ENCODE measurements at places on chromosomes 6 and 20. TPM values are rescaled to one million over a fixed set of nuclear protein-coding genes. Genes with fewer than 3 reads are reported as not detected.

GRCh38 chr20:13029687-13030375 is 21.1 kb downstream of the SPTLC3 start:
- no peak for DNase-seq

DNA sequence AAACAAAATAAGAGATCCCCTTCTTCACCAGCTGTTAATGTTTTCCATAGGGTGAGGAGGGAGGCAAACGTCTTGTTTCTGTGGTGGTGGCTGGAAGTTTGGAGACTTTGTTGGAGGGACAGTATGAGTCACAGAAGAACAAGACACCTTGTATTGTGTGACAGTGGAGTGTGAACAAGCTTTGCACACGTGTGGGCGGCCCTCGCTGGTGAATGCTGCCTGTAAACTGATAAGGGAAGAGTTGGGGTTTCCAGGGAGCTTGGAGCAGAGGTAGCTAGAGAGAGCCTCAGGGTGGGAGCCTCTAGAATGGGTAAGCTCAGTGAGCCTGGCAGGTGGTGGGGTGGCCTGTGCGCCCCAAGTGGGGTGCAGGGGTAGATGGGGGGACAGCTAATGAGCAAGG is 78.3 kb downstream of the ZDHHC14 start:
- DNase-seq, result no peak

GRCh38 chr20:5448449-5449118 is 131.8 kb upstream of the PROKR2 start:
- no peak for DNase-seq

GRCh38 chr6:159092631-159093030 is 47.8 kb upstream of the TAGAP start:
- DNase-seq, result no peak

- DNase-seq, result no peak
Measured at GRCh38 chr6:29603930-29604329, 19.0 kb downstream of the OR2H2 start.

DNA sequence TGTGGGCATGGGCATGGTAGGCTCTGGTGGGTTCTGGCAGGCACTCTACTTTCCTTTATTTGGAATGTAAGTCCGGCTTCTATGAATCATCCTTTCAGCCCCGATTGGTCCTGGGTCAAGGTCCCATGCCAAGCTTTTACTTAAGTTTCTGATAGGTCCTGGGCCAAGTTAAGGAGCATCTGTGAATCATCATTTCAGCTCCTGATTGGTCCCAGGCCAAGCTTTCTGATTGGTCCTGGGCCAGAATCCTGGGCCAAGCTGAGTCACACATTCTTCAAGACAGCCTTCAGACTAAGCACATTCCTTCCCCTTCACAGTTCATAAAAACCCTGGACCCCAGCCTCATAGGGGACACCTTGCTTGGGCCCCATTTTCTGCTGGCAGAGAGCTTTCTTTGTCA is 231.0 kb upstream of the EYS start:
- DNase-seq, result no peak

DNA sequence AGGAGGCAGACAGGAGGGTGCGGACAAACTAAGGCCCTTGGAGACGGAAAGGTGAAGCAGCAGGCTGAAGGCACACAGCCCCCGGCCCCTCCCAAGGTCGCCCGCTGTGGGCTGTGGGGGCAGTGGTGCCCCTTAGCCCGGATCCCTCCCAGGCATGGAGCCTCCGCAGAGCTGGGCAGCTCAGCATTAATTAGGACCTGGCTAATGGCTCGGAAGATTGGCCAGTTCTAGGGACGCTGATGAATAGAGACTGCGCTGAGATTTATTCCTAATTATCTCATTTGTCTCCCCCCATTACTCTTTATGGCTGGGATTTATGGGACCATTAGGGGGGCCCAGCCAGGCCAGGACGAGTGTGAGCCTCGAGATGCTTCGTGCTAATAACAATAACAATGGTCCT is 20.4 kb downstream of the MDFI start:
- DNase-seq, result peak; percentile 39

- DNase-seq, result no peak
Measured at GRCh38 chr6:129099696-129100095, 216.8 kb downstream of the LAMA2 start.

DNA sequence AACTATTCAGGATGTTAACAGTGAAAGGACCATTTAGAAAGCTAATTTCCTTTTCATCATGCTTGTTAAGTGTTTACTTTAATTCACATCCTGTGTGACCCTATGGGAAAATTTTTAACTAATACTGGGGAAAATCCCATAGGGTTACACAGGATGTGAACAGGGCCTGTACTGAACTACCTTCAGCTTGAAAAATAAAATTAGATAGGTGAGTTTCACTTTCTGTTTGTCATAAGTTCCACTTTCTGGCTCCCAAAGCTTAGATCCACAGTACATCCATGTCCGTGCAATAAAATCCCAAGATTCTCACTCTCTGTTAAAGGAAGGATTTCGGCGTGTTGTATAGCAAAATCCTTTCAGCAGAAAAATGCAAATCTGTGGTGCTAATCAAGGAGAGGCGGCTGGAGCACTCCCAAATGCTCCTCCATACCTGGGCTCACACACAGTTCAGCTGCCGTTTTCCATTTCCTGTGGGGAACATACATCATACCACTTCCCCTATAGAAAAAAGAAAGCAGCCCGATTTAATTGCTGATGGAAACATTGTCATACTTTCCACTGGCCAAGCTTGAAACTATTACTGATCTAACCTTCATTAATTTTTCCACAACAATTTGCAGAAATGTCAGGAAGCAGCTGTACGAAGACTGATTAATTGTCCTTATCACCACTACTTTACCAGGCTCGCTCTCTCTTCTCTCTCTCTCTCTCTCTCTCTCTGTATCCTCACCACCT is 125.2 kb downstream of the HIVEP2 start:
- DNase-seq, result no peak

GRCh38 chr20:37898233-37899104 is 4.5 kb upstream of the VSTM2L start:
- DNase-seq, result no peak

DNA sequence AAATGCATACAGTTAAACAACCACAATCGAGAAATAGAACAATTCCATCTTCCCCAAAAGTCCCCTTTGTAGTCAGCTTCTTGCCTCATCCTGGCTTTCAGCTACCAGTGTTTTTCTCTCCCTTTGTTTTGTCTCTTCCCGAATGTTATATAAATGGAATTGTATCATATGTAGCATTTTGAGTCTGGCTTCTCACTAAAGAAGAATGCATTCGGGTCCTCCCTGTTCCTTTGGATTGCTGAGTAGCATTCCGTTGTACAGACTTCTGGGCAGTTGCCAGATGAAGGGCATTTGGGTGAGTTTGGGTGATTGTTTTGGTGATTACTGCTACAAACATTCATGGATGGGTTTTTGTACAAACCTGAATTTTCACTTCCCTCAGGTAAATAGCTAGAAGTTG is 27.8 kb downstream of the PRPH2 start:
- DNase-seq, result no peak

DNA sequence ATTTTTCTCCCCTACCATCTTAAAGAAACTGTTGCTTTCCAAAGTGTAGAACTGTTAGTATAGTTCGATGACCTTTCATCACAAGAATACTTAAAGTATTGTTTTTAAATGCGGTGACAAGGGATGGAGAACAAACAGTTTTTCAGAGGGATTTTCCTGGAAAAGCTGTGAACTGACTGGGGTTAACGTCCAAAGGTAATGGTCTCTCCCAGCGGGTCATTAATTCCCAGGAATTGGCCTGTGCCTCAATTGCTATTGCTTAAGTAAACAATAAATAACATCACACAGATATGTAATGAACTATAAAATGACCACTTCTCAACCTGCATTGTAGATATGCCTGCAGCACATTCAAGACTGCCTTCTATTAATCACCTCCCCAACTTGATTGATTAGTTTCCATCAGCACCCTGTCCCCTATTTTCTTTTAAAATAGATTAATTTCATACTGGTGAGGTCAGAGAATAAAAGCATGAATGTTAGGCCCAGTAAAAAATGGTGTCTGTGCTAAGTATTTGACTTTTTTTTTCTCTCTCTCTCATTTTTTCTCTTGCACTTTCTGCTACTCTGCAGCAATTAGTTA is 268.2 kb downstream of the SAMD5 start:
- no peak for DNase-seq

GRCh38 chr6:45047573-45047972 is 280.6 kb upstream of the RUNX2 start:
- no peak for DNase-seq

DNA sequence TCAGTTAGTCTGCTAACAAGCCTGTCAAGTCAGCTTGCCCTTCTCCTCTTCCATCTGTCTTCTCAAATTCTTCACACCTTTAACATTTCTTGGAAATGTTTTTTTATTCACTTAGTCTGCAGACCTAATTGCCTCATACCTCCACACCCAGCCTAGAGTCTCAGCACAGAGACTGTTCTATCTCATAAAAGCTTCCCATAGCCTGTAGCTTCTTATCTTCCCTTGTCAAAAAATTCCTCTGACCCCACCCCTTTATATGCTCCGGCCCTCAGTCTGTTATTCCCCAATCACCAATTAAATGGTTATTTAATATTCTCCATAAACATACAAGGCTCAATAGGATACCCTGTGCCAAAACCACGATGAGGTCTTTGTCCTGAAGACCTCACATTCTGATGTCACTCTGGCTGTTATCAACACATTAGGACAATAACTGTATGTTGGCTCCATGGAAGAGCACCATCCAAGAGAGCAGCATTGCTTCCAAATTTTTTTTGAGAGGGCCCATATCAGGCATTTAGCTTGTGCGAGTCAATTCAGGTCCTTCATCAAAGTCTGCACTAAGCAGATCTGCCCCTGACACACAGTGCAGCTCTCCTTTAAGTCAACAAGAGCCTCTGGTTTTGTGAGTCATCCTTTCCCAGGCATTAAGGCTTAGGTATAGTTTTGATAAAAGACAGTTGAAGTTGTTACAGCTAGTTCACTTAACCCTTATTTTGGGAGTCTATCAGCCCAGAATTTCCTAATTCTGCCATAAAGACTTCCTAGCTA is 83.2 kb upstream of the TBX18 start:
- DNase-seq, result no peak

Gene PLTP
- total RNA-seq, result 430 TPM

Gene BCAS4
- total RNA-seq, result 19.2 TPM

Gene SCAND1
- 74.2 TPM for total RNA-seq

Gene HMGCLL1
- total RNA-seq, result not detected

Gene ZC2HC1B
- 0.27 TPM for total RNA-seq

Gene GPX5
- not detected for total RNA-seq

Gene HS3ST5
- not detected for total RNA-seq

Gene CLIC5
- total RNA-seq, result 85.1 TPM

Gene DLL1
- total RNA-seq, result 68.8 TPM

Gene MAFB
- 194 TPM for total RNA-seq
